ENCODE measurements at places on chromosomes 16 and 17.

GRCh38 chr16:79535130-79535529 lies 65.4 kb downstream of the MAF start:
- DNase-seq: no peak

- DNase-seq: no peak
Observed at GRCh38 chr17:2779545-2779944, 16.7 kb upstream of the RAP1GAP2 start.

DNA sequence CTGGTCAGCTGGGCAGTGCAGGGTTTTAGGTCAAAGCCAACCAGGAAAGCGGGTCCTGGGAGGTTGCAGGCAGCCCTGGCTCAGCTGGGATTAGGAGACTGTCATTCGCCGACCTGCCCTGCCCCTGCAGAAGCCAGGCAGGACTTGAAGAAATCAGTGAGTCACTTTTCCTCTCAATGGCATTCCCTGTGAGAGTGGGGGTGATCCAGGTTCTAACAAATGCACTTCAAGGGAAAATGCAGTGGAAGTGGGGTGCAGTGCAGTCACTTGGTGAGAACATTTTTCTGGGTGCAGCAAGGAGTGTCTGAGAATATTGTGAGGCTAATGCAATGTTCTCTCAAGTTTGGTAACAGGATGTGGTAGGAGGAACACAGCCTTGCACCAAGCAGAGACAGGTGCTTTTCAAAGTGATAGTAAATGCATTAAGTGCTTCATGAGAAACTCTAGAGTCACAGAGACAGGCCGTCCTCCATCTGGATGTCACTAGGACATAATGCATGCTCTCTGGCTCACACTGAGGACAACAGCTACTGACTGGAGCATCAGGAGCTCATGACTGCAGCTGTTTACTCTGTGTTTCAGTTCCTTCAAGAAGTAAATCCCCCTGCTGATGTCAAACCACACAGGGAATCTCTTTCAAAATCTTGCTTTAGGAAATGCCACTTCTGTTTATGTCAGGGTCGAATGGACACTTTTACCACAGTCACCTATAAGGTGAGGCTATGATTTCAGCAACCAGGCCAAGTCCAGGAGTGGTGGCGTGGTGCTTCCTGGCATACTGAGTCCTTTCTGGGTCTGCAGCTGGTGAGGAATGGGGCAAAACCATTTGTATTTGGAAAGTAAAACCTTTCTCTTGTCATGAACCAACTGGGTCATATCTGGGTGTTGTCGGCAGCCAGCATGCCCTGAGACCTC lies 16.7 kb downstream of the CDK5R1 start:
- DNase-seq: no peak

- DNase-seq: no peak
Observed at GRCh38 chr17:61809816-61810392, 53.4 kb downstream of the BRIP1 start.

DNA sequence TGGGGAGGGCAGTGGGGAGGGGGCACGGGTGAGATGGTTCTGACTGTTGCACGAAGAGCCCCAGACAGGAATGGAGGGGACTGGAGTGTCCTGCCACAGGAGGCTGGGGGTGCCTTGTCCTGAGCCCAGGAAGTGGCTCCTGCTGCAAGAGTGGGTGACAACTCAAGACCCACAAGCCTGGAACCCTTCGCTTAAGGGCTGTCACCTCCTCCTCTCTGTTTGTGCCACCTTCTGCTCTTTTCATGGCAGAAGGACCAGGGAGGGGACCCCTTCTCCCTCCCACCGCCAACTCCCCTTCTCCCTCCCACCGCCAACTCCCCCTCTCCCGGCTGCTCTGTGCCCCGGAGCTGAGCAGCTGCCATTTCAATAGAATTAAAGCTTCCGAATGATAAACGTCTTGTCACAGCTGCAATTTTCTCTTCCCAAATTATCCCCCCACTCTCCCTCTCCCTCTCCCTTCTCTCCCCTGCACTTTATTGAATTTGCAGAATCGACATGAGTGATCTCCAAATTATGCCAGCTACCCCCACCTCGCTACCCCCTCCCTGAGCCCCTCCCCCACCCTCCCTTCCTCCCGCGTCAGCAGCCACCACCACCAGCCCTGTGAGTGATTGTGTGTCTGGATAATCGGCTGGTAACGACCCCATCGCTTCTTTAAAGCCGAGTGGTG lies 13.7 kb downstream of the GJD3 start:
- no peak for DNase-seq

All from activated naive CD8-positive, alpha-beta T cell treated with anti-CD3 and anti-CD28 coated beads, Interleukin-2, amount 50 U/mL, for 16 hours (primary cell).